ENCODE measurements at places on chromosomes 12 and 14.
A peak's percentile ranks its signal among the peaks of the same experiment; 100 is the strongest.

- DNase-seq = no peak
Observed at GRCh38 chr12:61566183-61566582, 694.0 kb upstream of the USP15 start.

- no peak for DNase-seq
Observed at GRCh38 chr14:64255756-64256155, 38.4 kb downstream of the ESR2 start.

- DNase-seq = peak; percentile 59
Observed at GRCh38 chr12:47773858-47774580, 981 bp downstream of the SLC48A1 start.

DNA sequence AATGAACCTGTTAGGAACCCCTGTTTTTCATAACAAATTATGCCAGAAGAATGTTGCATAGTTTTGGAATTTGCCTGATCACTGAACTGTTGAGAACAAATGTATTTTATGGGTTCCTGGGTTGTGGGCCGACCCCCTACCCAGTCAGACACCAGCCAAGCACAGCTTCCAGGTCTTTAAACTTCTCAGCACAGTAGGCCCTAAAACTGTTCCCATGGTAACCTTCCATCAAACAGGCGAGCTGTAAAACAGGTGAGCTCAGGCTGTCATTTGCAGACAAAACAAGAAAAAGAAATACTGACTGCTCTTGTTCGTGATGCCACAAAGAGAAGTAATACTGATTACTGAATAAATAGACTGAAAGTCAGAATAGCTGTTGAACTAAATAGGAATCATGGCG is 147.0 kb downstream of the PTPRO start:
- no peak for DNase-seq

- no peak for DNase-seq
Observed at GRCh38 chr14:60002819-60003492, 83.0 kb downstream of the LRRC9 start.

- DNase-seq = no peak
Observed at GRCh38 chr12:6442836-6443235, 1.9 kb upstream of the CD27 start.

GRCh38 chr12:76180401-76181277 is 96.2 kb upstream of the NAP1L1 start:
- peak; percentile 33 for DNase-seq

- no peak for DNase-seq
Observed at GRCh38 chr12:13981296-13981962, at the start of gene GRIN2B. TSS of gene GRIN2B (minus strand) at chr12:13981602. CDS start at chr12:13866208, 115,394 bp downstream.

DNA sequence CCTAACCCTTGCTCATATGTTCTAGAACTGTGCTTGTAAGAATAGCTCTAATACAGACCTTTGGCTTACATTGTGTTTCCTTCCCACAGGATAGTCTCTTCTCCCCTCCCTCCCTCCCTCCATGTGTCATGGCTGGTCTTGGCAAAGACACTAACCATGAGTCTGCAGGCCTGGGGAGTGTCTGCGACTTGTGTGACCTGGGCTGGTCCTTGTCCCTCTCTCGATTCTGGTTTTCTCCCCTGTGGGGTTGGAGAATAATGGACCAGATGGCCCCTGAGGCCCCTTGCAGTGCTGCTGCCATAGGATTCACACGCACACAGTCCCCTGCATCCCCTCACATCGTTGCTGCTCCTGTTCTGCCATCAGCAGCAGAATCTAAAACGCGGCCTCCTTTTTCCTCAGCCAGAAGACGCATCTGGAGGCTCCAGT is 30.3 kb downstream of the DEGS2 start:
- DNase-seq = no peak

DNA sequence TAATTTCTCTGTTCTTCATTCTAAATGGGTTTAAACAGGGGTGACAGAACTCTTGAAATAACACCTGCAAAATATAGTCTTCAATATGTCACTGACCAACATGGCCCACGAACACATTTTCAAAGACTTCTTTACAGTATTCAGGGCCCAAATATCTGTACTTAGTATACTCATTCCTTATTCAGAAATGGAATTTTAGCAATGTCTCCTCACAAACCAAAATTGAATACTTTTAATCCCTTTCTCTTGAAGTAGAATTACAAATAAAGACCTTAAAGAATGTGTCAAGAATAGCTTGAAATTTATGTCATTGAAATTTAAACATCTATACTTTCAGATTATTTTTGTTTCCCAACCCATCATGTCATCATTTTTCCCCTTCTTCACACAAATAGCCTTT is 263.1 kb downstream of the LRIG3 start:
- DNase-seq = no peak

GRCh38 chr14:92785667-92786426 is 8.3 kb upstream of the GOLGA5 start:
- peak; percentile 85 for DNase-seq

- no peak for DNase-seq
Observed at GRCh38 chr12:73815072-73815645, 722.5 kb upstream of the ATXN7L3B start.

DNA sequence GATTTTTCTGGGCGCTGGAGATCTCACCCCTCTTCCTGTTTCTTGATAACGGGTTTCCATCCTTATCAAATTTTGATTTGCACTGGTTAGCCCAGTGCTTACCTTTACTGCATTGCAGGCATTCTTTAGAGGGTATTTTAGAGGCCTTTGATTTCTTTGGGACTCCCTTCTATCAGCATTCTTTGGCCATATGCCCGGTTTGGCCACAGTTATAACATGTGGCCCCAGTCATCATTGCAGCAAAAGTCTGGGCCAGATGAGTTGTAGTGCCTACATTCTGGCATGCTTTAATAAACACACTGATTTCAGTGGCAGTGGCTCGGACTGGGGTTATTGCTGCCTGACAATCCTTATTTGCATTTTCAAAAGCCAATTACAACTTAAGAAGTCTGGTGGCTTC is 82.3 kb downstream of the KCNMB4 start:
- DNase-seq = no peak

DNA sequence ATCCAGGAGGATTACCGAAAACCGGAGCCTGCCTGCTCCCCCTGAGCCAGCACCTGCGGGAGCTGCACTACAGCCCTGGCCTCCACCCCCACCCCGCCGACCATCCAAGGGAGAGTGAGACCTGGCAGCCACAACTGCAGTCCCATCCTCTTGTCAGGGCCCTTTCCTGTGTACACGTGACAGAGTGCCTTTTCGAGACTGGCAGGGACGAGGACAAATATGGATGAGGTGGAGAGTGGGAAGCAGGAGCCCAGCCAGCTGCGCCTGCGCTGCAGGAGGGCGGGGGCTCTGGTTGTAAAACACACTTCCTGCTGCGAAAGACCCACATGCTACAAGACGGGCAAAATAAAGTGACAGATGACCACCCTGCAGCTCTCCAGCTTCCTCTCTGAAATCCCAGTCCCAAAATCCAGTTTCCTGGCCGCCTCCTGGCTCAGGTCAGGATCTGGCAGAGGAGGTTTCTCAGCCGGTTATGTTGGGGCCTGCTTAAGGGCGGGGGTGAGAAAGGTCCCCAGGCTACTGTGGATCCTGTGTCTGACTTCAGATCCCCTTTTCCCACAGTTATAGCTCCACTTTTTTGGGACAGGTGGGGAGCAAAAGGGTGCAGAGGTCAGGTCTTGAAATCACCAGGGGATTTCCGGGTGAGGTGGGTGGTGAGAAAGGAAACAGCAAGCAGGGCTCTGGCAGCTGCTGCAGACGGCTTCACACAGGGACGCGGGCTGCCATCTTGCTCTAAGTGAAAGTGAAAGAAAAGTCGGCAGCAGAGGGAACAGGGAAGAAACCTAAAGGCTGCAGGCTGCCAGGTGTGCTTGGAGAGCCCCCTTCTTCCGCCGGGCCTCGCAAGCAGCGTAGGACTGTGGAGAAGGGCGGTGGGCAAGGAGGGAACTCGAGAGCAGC is at the start of gene TAPBPL:
TSS of gene TAPBPL (plus strand) at position 695 of the 897 bp plus-strand sequence. CDS start 207 bp downstream, outside the sequence.
- DNase-seq = peak; percentile 85

GRCh38 chr14:89371585-89372511 is 45.2 kb downstream of the FOXN3 start:
- no peak for DNase-seq

- DNase-seq = no peak
Observed at GRCh38 chr12:10968765-10969456, 17.8 kb downstream of the TAS2R50 start.

GRCh38 chr12:123696646-123697045 is 15.5 kb upstream of the ATP6V0A2 start:
- no peak for DNase-seq

DNA sequence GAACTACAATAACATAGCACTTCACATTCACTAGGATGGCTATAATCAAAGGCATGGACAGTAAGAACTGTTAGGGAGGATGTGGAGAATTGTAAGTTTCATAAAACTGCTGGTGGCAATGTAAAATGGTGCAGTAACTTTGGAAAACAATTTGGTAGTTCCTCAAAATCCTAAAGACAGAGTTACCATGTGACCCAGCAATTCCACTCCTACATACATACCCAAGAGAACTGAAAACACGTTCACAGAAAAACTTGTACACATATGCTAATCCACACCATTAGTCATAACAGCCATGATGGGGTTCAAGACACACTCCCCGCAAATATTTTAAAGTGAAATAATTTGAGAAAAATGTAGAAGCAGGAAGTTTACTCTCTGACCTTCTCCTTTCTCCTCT is 31.7 kb downstream of the GALC start:
- no peak for DNase-seq

- no peak for DNase-seq
Observed at GRCh38 chr12:132354982-132355680, 25.7 kb upstream of the GALNT9 start.

GRCh38 chr14:73661872-73662271 is 17.1 kb downstream of the DNAL1 start:
- DNase-seq = no peak

DNA sequence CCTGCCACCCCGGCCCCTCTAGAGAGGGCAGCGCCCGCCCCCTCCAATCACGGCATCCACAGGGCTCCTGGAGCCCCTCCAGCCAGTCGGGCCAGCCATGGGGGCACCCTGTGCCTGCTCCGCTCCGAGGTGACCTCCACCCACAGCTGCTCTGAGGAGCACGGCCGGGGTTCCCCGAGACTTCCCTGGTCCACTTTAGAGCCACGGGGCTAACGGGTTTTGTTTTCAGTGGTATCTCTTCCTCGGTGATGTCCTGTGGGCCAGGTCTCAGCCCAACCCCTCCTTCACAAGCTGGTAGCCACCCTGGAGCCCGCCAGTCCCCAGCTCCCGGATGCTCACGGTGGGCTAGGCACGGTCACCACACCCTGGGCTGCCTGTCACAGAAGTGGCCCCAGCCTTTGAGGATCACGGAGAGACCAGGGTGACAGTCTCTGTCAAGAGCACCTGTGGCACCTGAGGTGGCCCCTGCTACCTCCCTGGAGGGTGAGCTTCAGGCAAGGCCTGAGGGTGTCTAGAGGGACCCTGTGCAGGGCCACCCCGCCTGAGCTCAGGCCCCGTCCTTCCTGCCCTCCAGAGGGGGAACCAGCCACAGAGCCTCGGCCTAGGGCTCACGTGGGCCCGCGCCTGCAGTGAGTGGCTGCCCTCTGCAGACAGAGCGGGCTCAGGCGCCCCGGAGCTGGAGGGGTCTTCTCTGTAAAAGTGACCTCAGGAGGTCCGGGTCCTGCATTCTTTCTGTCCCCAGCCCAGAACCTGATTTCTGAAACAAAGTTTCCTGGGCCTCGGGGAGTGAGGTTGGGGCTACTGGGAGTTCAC is 146.0 kb upstream of the C14orf180 start:
- DNase-seq = no peak

- DNase-seq = peak; percentile 64
Observed at GRCh38 chr12:66241061-66242043, 52.3 kb downstream of the IRAK3 start.

DNA sequence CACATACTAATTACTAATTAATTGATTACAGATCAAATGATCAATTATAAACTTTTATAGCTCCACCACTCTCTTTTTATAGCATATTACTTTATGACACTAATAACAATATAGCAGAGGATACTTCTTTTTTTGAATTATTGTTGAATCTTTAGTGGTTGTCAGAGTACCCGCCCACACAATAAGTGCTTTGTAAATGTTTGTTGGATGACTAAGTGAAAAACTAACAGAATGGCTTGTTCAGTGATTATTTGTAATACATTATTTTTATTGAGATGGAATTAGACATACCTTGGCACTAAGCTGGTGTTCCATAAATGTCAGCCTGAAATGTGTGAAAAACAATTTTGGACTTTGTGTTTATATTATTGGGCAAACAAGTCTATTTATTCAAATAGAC is 670.5 kb upstream of the ATXN7L3B start:
- no peak for DNase-seq

DNA sequence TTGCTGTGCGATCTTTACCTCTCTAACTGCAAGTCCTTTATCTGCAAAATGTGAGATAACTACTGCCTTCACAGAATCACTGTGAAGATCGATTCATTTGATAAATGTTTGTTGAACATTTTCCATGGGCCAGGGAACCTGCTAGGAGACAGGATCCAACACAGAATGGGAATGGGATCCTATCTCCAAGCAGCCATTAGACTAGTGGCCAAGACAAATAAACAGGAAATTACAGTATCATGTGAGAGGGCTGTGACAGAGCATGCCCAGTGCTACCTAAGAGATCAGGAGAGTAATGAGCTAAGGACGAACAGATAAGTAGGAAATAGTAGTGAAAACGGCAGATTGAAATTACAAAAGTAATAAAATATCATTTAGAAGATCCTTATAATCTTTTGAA is 105.7 kb downstream of the GRIN2B start:
- no peak for DNase-seq

All from OCI-M1 (cell line).